ENCODE measurements at places on chromosomes 12 and 14.

DNA sequence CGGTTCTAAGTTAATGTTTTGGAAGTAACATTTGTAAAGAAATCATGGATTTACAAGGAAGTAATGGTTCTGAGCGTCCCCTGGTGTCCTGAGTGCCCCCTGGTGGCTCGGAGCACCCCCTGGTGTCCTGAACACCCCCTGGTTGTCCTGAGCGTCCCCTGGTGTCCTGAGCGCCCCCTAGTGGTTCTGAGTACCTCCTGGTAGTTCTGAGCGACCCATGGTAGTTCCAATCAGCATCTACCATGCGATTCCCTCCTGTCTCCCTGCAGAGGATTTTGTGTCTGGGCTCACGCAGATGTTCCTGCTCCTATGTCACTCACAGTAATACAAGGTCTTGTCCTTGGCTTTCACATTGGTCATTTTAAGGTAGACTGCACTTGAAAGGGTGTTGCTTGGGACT, 1352.9 kb downstream of the TMEM121 start:
- no peak for DNase-seq

DNA sequence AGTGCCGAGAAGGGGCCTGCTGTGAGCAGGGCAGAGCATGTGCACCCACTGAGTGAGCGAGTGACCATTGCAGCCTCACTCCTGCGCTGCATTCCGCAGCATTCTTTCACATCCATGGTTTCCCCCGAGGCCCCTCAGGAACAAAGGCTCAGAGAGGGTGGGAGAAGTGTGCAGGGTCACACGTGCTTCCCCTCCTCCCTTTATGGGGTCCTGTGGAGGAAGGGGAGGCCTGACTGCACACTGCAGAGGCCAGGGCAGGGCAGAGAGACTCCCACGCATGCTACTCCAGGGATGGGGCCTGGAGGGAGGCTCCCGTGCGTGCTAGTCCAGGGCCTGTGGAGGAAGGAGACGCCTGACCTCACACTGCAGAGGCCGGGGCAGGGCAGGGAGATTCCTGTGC, 63.2 kb downstream of the DIO3 start:
- no peak for DNase-seq

DNA sequence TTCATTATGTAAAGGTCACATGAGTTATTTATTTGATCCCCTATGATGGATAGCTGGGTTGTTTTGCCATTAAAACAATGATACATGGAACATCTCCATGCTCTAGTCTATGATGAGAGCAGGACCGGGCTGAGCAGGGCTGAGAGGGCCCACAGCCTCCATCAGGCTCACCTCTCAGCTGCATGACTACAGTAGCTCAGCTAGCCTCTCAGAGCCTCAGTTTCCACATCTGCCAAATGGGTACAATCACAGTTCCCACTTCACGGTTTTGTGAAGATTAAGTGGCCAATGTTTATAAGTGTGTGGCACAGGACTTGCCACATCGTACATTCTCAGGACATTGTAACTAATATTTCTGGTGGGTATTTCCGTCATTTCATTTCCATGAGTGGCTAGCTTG, 19.9 kb upstream of the MYL2 start:
- no peak for DNase-seq

- no peak for DNase-seq
Measured at GRCh38 chr12:94649349-94650142, 811 bp downstream of the TMCC3 start.

GRCh38 chr14:87229131-87229530, 763.9 kb downstream of the GALC start:
- no peak for DNase-seq

GRCh38 chr12:2864198-2864597, 7.4 kb upstream of the TEX52 start:
- no peak for DNase-seq

DNA sequence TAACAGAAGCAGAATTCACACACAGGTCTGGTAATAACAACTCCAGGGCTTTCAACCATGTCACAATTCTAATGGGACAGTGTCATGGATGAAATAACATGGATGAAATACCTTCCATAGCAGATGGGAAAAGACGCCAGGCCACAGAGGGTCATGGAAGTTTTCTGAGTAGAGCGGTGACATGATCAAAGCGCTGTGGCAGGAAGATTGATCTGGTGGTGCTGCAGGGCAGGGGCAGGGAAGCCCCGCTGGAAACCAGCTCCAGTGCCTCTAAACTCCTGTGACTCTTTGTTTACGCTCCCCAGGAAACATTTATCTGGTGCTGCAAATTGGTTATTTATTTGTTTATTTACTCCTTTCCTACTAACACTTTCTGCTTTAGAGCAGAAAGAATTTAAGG, 108.3 kb upstream of the HMGA2 start:
- DNase-seq: no peak

GRCh38 chr12:132356691-132357622, 27.6 kb upstream of the GALNT9 start:
- no peak for DNase-seq

GRCh38 chr14:94001016-94001415, 3.9 kb downstream of the CCDC197 start:
- no peak for DNase-seq

- no peak for DNase-seq
Measured at GRCh38 chr12:28051516-28052354, 79.2 kb upstream of the PTHLH start.

DNA sequence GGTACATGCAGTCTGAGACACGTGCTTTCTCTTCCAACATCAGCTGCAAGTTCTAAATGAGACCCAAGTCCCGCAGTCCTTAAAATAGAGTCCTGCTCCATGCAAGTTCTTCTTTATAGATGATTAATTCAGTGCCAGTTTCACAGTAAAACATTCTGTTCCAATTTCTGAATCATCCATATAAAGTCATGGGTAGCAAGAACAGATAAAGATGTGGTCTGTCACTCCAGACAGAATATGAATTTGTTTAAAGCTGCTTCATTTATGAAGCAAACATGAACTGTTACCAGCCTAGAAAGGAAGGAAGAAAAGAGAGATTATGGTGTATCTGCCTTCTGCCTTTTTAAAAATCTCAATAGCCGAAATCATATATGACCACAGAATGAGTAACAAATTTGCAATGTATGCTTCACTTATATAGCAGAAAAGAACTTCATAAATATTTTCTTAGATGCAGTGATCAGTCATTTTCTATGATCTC, 83.3 kb downstream of the KITLG start:
- no peak for DNase-seq

GRCh38 chr12:28951935-28952334, 197.1 kb upstream of the FAR2 start:
- DNase-seq: no peak

DNA sequence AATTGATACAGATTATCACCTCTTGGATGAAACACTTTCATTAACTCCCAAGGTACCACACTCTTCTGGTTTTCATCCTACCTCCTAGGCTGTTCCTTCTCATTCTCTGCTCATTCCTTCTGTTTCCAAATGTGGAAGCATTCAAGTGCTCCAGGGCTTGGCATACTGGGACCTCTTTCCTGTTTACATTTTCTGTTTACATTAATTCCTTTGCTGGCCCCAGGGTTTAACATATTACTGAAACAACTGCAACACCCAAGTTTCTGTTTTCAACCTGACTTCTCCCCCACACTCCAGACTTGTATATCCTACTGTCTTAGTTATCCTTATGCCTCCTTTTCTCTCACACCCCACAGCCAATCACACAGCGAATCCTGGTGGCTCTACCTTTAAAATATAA, 386.3 kb upstream of the GARIN6 start:
- DNase-seq: no peak

GRCh38 chr12:128729628-128730121, 94.1 kb downstream of the SLC15A4 start:
- DNase-seq: no peak
